GM23248 (cell line): ENCODE measurements at places on chromosomes 4 and X. TPM values are rescaled to one million over a fixed set of nuclear protein-coding genes. Genes with fewer than 3 reads are reported as not detected.
A peak's percentile ranks its signal among the peaks of the same experiment; 100 is the strongest.

Gene DRD5
- total RNA-seq: not detected in 2 replicates

Gene PDCL2
- total RNA-seq: not detected in 2 replicates

Gene PLP2
- 62.3 and 62.5 TPM in 2 replicates for total RNA-seq

Gene CLIC2
- 0.11 TPM in 1 of 2 replicates, not detected in the other for total RNA-seq

Gene KDM5C
- 66.9 and 68.7 TPM in 2 replicates for total RNA-seq

Gene NLGN4X
- under 0.01 TPM in 1 of 2 replicates, not detected in the other for total RNA-seq

Gene DACH2
- total RNA-seq: not detected in 2 replicates

Gene LRCH2
- total RNA-seq: 2.3 and 2.4 TPM in 2 replicates

Gene SPANXD
- not detected in 2 replicates for total RNA-seq

Gene C1QTNF7
- total RNA-seq: not detected in 2 replicates

GRCh38 chrX:110228453-110228852, 89.4 kb downstream of the AMMECR1 start:
- no peak for DNase-seq

DNA sequence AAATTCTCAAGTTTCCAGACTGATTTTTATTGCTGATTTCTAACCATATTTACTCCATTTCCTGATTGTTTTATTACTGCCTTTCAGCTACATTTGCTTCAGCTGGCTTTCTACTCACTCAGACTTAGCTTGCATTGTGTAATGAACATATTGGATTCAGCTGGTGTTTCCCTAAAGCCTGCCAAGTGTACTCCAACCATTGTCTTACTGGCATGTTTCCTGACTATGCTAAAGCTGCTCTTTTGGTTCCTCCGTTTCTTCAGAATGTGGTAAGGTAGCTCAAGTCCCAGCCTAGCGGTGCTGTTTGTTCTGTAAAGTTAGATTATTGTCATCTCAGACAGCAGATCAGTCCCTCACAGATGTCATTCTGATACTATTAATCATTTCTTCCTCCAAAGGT, 53.1 kb upstream of the GLRA2 start:
- peak; percentile 49 for DNase-seq

DNA sequence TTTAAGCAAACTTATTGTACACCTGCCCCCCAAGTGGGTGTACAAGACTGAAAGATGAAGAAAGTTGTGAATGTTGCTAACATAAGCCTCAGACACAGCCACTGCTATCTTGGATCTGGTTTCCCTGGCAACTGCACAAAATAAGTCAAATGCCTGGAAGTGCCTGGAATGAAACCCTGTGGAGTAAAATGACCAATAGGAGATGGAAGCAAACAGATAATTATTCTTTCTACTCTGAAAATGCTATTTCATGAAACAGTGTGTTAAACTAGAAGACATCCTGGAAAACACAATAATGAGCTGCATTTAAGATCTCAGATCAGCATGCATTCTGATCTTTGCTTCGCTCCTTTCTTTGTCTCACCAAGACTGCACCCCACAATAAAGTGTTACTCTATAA, 1016.0 kb downstream of the ARAP2 start:
- DNase-seq: no peak

- DNase-seq: no peak
Observed at GRCh38 chr4:86283371-86283770, 76.5 kb downstream of the MAPK10 start.

DNA sequence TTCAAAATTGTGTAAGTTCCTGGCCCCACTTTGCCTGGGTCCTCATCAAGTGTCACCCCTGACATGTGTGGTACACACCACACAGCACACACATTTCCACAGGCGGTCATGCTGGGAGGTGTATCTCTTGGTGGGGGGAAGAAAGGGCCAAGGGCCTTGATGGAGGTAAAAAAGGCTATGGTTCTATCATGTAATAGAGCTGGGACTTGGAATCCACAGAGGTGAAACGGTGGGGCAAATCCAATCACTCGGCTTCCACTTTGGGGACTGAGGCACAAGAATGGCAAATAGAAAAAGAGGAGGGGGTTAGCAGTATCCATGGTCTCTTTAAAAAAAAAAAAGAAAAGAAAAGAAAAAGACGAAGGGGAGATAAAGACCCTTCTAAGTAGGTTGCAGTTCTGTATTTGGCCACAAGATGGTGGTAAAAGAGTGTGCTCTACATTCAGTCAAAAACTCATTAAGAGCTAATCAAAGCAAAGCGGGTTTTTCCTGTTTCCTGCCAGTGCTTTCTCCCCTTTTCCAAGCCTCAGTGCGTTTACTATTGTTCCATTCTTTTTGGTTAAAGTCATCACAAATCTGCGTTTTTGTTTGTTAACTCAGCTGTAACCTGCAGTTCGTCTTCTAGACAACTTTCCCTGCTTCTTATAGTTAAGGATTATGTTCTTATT, 37.0 kb upstream of the ATP6AP2 start:
- peak; percentile 46 for DNase-seq

GRCh38 chr4:7041801-7042502, 1.2 kb upstream of the TADA2B start:
- no peak for DNase-seq

- no peak for DNase-seq
Observed at GRCh38 chr4:71518283-71518989, 179.6 kb downstream of the SLC4A4 start.

DNA sequence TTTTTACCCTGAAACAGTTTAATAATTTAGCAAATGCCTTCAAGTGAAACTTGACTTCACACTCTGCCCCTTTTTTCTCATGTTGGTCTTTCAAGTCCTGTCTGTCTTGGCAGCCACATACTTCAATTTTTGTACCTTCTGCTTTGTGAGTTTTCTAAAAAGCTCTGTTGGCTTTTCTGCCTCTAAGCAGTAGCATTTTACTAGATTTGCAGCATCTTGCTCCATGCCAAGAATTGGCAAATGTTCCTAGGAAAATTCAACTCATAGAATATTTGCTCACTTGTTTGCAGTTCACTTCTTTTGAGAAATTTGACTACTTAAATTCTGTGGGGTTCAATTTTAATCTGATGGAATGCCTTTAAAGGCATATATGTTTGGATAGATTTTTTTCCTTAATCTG, 59.2 kb downstream of the FAM47A start:
- DNase-seq: no peak

GRCh38 chrX:45266456-45266855, 65.8 kb upstream of the DIPK2B start:
- DNase-seq: no peak

- no peak for DNase-seq
Observed at GRCh38 chr4:94939791-94940519, 182.2 kb downstream of the BMPR1B start.

DNA sequence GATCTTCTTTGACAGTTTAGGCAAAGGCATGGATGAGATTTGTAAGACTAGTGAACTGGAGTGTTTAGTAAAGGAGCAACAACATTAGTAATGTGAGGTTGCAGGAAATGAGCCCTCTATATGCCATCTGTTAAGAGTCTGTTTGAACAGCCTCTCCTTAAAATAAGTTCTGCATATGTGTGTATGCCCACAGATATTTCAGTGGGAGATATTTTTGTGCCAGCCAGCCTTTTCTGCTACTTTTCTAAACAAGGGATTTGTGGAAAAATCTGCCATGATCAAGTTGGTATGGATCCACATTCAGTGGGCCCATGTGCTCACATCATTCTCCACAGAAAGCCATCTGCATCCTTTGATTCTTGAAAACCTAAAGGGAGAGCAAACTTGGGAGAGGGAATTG, 237.7 kb downstream of the OPHN1 start:
- DNase-seq: no peak

DNA sequence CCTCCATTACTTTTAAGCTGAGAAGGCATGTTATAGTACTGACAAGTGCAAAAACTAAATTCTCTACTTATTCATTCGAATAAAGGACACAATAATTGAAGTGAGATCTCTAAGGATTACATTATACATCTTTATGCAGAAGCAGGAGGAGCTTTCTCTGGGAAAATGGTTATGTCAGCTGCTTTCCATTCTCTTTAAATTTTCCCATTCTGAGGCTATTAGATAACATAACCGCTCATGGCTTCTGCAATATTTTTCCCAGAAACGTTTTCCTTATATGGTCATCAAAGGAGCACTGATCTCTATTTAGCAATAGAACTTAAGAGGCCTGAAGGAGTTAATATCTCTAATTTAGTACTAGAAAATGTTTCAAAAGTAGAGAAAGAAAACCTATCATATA, 221.6 kb downstream of the NSUN7 start:
- DNase-seq: no peak

GRCh38 chrX:20530406-20530921, 263.8 kb upstream of the RPS6KA3 start:
- DNase-seq: peak; percentile 61

DNA sequence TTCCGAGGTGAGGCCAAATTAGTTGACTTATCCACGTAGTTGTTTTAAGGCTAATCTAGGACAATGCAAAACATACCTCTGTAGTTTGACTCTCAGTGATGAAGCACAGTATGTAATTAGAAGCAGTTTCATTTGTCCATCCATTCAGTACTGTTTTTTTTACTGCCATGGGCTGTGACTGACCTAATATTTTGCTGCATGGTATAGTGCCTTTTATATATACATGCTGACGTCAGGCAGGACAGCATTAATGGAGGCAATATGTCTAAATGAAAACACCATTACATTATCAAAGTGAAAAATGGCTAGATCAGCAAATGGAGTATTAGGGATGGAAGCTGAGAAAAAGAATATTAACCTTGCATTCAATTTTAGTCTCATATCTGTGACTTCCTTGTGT, 66.9 kb downstream of the MFAP3L start:
- no peak for DNase-seq

DNA sequence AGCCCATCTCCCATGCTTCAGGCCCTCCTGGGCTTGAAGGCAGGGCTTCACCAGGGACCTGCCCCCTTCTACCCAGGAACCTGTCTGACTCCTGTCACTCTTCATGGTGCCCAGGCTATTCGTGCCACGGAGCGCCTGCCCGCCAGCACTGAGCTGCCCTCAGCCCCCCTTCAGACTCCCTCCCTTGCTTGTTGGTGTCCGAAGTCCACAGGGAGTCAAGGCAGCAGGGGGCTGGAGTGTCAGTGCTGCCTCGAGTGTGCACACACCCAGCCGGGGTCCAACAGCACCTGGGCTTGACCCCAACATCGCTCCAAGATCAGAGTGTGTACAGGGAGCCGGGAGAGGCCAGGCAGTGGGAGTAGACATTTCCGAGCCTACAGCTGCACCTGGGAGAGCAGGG, 59.8 kb downstream of the TBCK start:
- no peak for DNase-seq

DNA sequence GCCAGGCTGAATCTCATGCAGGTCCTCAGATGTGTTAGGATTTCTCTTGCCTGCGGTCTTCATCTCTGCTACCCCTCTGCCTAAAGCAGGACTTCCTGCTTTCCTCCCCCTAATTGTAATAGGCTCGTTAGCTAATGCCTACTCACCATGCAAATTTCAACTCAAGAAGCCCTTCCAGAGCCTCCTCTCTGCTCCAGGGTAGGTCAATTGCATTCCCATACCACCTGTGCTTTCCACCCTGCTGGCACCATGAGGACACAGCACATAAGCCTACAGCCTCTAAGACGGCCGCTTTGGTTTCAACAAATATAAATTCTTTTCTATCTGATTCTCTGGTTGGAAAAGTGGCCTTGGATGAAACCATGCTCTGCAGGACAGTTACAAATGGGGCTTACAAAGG, 93.9 kb downstream of the QDPR start:
- DNase-seq: no peak

DNA sequence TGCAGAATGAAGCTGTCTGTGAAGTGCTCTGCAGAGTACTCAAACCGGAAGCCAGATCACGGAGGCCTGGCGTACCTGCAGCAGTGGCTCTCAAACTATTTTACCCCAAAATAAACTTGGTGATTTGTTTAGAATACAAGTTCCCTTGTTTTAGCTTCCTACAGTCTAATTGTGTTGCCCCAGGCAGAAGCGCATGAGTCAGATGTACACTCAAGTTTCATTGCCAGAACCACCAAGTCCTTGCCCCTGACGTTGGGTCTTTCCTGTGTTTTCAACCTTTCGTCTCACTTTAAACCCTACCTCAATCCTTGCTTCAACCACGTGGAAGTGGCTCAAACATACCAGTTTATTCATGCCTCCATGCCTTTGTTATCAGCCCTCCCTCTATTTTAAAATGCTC, 66.2 kb upstream of the SLC7A11 start:
- DNase-seq: peak; percentile 81

DNA sequence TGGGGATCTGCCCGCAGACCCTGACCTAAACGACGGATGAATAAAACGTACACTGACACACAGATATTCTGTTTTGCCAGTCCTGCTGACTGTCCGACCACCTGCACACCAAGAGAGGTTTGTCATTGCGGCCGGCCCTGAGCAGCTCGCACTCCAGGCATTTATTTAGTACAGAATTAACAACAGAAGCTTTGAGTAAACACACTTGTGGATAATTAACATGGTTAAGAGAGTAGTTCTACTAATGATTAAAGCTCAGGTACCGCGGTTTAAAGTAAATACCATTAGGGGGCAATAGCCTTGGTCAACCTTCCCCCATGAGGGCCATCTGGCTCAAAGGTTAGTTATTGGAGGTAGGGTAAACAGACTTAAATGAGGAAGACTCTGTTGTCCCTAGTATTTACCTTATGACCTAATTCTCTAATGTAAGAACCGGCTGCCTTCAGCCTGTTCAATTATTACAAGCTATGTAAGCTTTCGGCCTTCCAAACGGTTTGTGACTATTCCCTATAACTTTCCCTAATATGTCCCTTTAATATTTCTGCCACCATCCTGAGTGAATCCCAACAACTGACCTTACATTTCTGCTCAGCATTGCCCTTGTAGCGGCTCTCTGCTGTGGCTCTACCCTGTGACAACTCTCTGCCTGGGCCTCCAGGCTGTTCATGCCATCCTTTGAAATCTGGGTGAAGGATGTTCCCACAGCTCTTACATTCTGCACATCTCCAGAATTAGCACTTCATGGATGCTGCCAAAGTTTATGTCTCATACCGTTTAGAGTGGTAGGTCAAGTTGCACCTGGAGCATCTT, 46.9 kb upstream of the SYTL5 start:
- DNase-seq: no peak

DNA sequence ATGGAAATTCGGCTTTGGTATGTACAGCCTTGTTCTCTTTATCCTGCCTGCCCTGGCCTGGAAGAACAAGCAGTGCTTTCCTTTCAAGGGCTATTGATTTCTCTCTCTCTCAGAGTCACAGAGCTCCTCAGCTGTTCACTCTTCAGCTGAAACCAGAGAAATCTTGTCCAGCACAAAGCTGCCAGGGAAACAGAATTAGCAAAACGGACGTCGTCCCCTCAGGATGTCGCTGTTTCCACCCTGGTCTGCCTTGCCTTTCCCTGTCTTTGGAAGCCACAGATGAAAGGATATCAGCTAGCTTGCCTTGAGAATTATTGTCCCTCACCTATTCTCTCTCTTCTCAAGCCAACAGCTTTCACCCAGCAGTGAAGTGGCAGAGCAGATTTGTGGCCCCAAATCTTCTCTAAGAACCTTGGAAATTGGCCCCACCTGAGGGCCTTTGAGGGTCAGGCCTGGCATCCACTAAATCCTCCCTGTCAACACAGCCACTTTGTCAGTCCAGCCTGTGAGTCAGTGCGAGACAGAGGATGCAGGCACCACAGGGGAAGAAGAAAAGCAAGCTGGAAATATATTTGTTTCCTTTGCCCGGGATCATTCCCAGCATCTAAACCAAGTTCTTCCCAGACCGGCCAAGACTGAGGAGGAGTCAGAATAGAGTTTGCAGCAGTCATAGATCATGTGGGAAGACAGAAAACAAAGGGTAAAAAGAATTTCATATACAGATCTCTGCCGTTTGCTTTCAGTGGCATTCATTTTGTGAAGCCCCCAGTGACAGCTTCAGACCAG, 63.8 kb upstream of the MTM1 start:
- peak; percentile 51 for DNase-seq

GRCh38 chrX:1224954-1225353, 12.5 kb upstream of the CRLF2 start:
- DNase-seq: no peak

GRCh38 chrX:131308980-131309379, 19.9 kb upstream of the IGSF1 start:
- no peak for DNase-seq

GRCh38 chrX:48475296-48475695, 703 bp upstream of the FTSJ1 start:
- no peak for DNase-seq
